Prostate gland (tissue), 2 donors: ENCODE measurements at places on chromosomes 1 and 21. TPM values are rescaled to one million over a fixed set of nuclear protein-coding genes. Genes with fewer than 3 reads are reported as not detected.

The CALML6 gene
- total RNA-seq, result 0.28 TPM

GRCh38 chr1:202074985-202075384 lies 47.7 kb upstream of the GPR37L1 start:
- no peaks in the 10 kb centered on the region for H3K27me3 ChIP-seq
- H3K4me3 ChIP-seq, result no peak overlapping the region
- H3K4me1 ChIP-seq, result no peaks in the 10 kb centered on the region
- no peaks in the 10 kb centered on the region for H3K36me3 ChIP-seq
- no peak for DNase-seq

The PROK1 gene
- total RNA-seq, result 75.3 TPM

GRCh38 chr1:84347271-84347931 lies 45.9 kb downstream of the SAMD13 start:
- H3K4me3 ChIP-seq, result no peak overlapping the region
- H3K36me3 ChIP-seq, result no peaks in the 10 kb centered on the region
- H3K4me1 ChIP-seq, result no peaks in the 10 kb centered on the region
- H3K27ac ChIP-seq, result no peak overlapping the region

The CNKSR1 gene
- total RNA-seq, result 32.4 TPM

- no peaks in the 10 kb centered on the region for H3K27me3 ChIP-seq
- no peak for DNase-seq
- no peak overlapping the region for H3K4me3 ChIP-seq
- no peak overlapping the region for H3K27ac ChIP-seq
- H3K36me3 ChIP-seq, result no peaks in the 10 kb centered on the region
Observed at GRCh38 chr1:239545466-239545865, 159.1 kb downstream of the CHRM3 start.

GRCh38 chr1:100433563-100433962 lies 81.3 kb downstream of the CDC14A start:
- H3K4me3 ChIP-seq, result no peak overlapping the region
- H3K4me1 ChIP-seq, result no peaks in the 10 kb centered on the region
- no peak overlapping the region for H3K27ac ChIP-seq
- no peak for DNase-seq
- H3K36me3 ChIP-seq, result no peaks in the 10 kb centered on the region

DNA sequence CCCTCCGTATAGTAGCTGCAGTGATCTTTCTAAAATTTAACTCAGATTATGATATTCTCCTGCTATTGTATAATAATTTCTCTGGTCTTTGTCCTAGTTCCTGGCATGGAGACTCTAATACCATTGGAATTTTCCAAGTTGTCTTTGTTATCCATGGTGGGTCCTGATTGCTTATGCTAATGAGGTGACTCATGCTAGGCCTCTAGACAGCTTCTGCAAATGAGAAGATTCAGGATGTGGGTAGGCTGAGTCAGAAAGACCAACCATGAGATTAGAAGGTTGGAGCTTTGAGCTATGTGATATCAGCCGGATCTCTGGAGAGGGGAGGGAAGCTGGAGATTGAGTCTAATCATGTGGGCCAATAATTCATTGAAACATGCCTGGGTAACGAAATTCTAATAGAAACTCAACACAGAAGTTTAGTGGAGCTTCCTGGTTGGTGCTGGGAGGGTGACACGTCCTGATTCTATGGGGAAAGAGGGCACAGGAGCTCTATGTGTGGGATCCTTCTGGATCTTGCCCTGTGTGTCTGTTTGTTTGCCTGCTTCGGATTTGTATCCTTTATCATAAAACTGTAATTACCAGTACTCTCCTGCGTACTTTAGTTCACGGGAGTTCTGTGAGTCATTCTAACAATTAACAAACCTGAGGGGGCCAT lies 73.2 kb upstream of the CNIH3 start:
- no peaks in the 10 kb centered on the region for H3K36me3 ChIP-seq
- no peaks in the 10 kb centered on the region for H3K27me3 ChIP-seq
- H3K27ac ChIP-seq, result no peak overlapping the region
- no peak for DNase-seq
- H3K4me1 ChIP-seq, result no peaks in the 10 kb centered on the region

GRCh38 chr1:187617776-187618175 lies 789.0 kb downstream of the PLA2G4A start:
- DNase-seq, result no peak
- H3K36me3 ChIP-seq, result no peaks in the 10 kb centered on the region
- no peaks in the 10 kb centered on the region for H3K4me1 ChIP-seq
- H3K4me3 ChIP-seq, result no peak overlapping the region
